ENCODE measurements at places on chromosomes 1 and 21.

DNA sequence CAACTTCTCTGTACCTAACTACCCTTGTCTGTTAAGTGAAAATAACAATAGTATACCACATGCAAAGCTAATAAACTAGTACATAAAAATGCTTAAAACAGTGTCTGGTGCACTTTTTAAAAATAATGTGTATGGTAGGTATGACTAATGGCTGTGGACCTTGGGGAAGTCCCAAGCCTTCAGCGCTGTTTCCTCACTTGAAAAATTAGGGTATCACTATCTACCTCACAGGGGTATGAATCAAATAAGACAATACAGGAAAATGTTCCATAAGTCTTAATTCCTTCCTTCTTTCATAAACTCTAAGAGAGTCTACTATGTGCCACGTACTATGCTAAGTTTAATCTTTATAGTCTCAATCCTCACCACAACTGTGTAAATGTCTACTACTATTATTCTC is 32.0 kb downstream of the EGLN1 start:
- no peak for DNase-seq

GRCh38 chr1:101293461-101294051 is 56.7 kb downstream of the S1PR1 start:
- DNase-seq: no peak

DNA sequence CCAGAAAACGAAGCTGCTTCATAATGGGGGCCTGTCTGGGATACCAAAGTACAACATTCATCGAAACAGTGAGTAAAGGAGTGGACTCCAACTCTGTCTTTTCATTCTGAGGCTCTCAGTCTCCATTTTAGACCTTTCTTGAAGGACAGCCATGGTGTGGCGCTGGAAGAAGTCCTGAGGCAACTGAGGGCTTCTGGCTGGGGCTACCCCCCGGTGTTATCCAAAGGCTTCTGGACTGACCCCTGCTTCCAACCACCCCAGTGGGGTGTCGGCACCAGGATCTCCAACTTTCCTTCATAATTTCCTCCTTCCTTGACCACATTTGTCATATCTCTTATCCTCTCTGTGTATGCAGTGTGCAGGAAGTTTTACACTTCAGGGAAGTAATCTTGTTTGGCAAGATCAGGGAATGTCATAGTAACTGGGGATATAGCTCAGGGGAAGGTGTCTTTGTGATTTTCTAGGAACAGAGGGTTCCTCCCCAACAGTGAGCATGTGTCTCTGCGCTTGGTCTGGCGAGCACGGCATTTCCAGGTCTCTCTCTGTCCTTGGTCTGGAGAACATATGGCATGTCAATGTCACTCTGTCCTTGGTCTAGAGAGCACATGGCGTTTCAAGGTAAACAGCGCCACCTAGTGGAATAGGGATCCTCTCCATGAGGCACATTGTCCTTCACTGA is 19.4 kb upstream of the BSDC1 start:
- DNase-seq: peak; percentile 19

GRCh38 chr1:181126871-181127587 is 38.5 kb downstream of the IER5 start:
- no peak for DNase-seq

- DNase-seq: no peak
Measured at GRCh38 chr1:16124377-16125087, 31.3 kb downstream of the EPHA2 start.

GRCh38 chr1:190170321-190170720 is 307.3 kb downstream of the BRINP3 start:
- no peak for DNase-seq

DNA sequence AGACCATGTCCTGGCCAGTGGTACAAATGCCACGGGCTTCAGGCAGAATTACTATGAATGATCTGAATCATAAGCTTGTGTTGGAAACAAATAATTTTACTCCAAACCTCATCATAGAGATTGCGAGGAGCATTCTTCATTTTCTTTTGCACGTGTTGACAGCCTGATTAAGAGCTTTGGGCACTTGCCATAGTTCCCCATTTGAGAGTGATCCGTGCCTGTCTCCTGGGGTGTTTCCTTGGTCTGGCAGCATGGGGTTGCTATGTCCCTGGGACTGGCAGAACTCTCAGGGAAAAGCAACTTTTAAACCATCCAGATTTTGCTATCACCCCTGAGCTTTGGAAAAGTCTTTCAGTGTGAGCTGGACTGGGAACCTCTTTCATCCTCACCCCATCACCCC is 54.3 kb upstream of the KCNJ6 start:
- no peak for DNase-seq

DNA sequence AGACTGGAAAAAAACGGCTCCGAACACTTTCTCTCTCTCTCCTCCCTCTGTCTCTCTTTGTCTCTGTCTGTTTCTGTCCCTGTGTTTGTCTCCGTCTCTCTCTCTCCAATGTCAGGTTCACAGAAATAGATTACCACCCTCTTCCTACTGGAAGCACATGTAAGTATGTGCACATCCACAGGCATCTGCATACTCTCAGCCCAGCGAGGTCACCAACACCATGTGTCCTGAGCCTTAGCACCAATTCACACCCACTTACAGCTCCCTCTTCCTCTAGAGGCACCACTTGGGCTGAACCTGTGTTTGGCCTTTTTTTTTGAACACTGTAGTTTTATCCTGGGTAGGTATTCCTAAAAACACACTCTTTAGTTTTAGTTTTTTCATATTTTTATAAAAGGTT is 130.5 kb downstream of the ETS2 start:
- no peak for DNase-seq

- no peak for DNase-seq
Measured at GRCh38 chr1:13832100-13832499, 132.1 kb downstream of the PRDM2 start.

Measured in stimulated activated CD4-positive, alpha-beta T cell treated with anti-CD3 and anti-CD28 coated beads, TNF-alpha, amount 100 ng/mL, for 1 hour (primary cell).